ENCODE measurements at places on chromosomes 12 and 14.

DNA sequence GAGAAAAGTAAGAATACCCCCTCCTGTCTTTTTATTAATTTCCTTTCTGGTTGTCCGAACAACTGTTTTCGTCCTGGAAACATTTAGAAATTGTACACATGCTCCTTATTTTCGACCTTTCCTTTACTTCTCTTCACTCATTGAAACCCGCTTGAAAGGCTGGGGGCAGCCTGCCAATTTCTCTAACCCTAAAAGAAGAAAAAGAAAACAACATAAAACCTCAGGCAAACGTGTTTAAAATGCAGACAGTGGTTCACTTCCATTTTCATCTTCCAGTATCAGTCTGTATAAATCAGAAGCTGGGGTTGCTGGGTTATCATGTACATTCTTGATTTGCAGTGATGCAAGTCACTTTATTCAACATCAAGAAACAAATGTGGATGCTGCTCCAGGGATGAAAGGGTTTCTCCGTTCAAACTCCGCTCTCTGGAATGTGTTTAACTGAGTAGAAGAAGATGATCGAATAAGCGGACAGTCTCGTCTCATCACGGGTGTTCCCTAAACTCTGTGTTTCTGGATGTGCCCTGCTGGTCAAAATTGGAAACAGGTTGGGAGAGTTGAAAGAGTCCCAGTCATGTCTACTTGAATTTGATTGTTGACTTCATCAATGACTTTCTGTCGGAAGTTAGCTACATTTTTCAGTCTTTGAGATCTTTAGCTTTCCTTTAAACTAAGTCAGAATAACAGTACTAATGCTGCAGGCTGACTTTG is 1042.2 kb downstream of the BCL11B start:
- DNase-seq, result no peak

- DNase-seq, result no peak
Observed at GRCh38 chr14:32896979-32897697, 41.5 kb upstream of the NPAS3 start.

DNA sequence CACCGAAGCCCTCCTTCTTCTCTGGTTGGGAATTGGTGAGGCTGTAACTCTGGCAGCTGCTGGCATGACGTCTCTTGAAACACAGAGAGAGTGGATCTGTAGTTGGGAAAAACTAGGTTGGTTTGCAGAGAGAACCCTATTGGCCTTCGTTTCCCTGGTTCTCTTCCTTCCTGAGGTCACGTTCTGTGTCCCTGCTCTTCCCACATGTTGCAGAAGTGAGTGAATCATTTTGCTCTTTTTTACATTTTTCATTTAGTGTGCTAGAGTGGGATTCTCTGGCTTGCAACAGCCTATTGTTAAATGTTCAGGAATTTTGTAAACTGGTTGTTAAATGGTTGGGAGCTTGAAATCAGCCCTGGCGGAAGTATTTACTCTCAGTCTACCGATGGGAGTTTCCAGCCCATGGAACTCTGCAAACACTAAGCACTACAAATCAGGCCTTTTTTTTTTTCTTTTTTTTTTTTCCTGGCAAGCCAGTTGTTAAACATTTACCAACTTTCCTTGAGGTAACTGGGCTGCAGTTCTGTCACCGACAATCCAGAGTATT is 26.8 kb upstream of the CKAP4 start:
- DNase-seq, result no peak

GRCh38 chr14:35341751-35342488 is 49.7 kb downstream of the PSMA6 start:
- peak; percentile 33 for DNase-seq

- DNase-seq, result no peak
Observed at GRCh38 chr12:109099431-109100020, 2.1 kb downstream of the UNG start.

- DNase-seq, result no peak
Observed at GRCh38 chr14:53103636-53104340, 49.3 kb downstream of the DDHD1 start.

GRCh38 chr14:105471297-105471821 is 3.3 kb upstream of the CRIP2 start:
- no peak for DNase-seq

DNA sequence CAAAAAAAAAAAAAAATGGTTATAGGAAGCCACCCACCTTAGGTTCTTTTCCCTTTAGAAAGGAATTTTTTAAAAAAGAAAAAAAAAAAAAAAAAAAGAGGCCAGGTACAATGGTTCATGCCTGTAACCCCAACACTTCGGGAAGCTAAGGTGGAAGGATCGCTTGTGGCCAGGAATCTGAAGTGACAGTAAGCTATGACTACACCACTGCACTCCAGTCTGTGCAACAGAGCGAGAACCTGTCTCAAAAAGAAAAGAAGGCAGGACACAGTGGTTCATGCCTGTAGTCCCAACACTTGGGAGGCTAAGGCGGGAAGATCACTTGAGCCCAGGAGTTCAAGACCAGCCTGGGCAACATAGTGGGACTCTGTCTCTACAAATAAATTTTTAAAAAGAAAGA is 36.0 kb downstream of the SPTLC2 start:
- no peak for DNase-seq

GRCh38 chr12:109309381-109310246 is 530 bp upstream of the FOXN4 start:
- no peak for DNase-seq

GRCh38 chr14:39339003-39339402 is 93.2 kb downstream of the FBXO33 start:
- DNase-seq, result no peak

- no peak for DNase-seq
Observed at GRCh38 chr14:60786905-60787304, 52.3 kb downstream of the MNAT1 start.

- no peak for DNase-seq
Observed at GRCh38 chr12:131231032-131231980, 277.6 kb downstream of the ADGRD1 start.

DNA sequence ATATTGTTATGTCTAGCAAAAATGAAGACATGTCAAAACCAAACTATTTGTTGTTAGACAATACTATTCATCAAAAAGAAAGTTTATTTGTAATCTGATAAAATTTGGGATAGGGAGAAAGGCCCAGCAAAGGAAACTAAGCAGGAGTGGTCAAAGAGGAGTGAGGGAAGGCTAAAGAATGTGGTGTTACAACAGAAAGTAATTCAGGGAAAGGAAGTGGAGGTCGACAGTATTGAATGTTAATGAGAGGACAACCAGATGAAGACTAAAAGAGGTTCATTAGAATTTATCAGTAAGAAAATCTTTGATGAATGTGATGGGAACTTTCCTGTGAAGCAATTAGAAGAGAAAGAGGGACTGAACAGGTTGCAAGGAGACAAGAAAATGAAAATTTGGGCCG is 33.9 kb downstream of the PLCZ1 start:
- no peak for DNase-seq

DNA sequence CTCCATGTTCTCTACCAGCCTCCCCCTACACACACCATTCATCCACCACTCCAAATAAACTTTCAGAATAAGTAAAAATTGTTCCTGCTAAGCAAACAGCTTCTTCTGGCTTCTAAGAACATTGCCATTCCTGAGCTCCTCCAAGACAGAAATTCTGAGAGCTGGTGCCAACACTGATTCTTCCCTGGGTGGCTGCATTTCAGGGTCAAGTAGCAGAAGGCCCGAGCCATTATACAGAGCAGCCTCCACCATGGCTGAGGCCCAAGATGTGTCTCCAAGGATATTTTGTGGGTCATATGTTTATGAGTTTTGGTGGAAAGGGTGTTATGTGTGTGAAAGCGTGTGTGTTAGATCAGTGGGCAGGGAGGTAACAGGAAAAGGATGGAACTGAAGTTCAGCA is 3.5 kb upstream of the RND1 start:
- no peak for DNase-seq

GRCh38 chr12:111757361-111758119 is 9.2 kb upstream of the ALDH2 start:
- no peak for DNase-seq

- DNase-seq, result no peak
Observed at GRCh38 chr12:51889216-51890132, 1.6 kb downstream of the ANKRD33 start.

DNA sequence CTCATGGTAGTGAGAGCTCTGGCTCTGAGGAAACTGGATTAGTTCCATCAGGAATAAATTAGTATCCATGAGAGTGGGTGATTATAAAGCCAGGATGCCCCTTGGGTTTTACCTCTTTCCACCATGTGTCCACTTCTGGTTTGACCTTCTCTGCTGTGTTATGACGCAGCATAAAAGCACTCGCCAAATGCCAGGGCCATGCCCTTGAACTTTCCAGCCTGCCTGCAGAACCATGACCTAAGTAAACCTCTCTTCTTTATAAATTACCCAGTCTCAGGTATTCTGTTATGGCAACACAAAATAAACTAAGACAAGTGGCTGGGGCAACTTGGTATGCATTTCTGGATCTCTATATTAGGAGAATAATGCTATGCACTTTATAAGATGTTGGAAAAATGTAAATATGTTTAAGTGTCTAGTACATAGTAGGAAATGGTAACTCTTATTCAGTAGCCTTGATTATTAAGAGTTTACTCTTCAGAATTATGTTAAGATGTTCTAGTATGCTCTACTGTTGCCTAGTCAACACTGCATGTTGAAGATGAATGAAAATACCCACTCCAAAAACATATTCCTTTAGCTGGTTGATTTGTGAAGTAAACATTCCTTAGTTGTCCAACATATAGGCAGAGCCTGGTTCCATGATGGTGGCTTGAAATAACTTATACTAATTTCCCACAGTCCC is 455.6 kb upstream of the TMPO start:
- DNase-seq, result no peak

DNA sequence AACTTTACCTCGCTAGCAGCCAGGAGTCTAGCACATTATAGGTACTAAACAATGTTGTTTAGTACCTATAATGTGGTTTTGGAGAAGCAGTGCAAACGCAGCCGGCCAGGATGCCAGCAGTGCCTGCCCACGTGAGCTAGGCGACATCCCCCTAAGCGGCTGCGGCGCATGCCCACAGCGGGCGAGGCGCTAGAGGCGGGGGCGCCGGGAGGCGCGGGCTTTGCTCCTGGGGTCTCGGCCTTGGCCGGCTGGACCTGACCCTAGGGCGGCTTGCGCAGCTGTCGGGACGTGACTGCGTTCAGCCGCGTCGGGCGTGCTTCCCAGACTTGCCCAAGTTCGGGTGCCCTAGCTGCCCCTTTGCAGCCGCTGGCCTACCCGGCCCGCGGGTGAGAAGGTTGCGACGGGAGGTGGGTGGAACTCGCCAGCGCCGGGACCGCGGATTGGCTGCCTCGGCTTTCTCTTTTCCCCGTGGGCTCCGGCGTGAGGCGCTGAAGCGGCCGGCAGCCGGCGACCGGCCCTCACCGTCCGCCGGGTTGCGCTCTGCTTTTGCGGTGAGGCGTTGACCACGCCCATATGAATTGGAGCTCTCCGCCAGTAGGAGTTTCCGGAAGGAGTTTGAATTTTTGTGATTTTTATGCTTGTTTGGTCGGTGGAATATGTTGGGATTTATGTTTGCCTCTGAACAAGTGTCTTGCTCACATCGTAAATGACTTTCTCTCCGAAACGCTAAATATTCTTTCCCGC is at the start of gene TMEM19:
TSS of gene TMEM19 (plus strand) at position 169 of the 744 bp plus-strand sequence. CDS start 599 bp downstream, outside the sequence.
- peak; percentile 34 for DNase-seq

DNA sequence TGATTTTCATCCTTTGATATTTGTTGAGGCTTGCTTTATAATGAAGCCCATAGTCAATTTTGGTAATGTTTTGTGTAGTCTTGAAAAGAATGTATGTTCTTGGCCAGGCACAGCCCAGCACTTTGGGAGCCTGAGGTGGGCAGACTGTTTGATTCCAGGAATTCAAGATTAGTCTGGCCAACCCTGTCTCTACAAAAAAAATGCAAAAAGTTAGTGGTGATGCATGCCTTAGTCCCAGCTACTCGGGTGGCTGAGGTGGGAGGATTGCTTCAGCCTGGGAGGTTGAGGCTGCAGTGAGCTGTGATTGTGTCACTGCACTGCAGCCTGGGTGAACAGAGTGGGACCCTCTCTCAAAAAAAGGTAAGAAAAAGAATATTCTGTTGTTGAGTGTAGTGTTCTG is 10.8 kb downstream of the ETNK1 start:
- no peak for DNase-seq

- no peak for DNase-seq
Observed at GRCh38 chr14:66628636-66629035, 120.7 kb downstream of the GPHN start.

DNA sequence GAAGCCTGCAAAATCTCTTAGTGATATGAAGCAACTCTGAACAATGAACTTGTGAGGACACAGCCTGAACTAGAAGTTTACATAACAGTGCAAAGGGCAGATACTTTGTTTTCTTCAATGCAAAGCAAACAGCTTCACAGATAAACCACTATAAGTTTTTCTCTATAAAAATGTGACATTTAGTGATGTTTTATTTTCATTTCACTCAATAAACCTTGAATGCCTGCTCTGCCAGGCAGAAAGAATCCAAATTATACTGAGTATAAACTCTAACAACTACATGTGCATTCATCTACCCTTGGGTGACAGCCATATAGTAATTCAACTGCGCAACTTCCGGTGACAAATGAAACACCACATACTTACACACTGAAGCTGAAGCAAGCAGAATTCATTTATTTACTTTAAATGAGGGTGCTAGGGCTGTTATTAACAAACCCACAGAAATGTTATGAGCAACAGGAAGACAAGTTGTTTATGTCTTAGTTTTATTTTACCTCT is 10.3 kb downstream of the DCP1B start:
- no peak for DNase-seq

DNA sequence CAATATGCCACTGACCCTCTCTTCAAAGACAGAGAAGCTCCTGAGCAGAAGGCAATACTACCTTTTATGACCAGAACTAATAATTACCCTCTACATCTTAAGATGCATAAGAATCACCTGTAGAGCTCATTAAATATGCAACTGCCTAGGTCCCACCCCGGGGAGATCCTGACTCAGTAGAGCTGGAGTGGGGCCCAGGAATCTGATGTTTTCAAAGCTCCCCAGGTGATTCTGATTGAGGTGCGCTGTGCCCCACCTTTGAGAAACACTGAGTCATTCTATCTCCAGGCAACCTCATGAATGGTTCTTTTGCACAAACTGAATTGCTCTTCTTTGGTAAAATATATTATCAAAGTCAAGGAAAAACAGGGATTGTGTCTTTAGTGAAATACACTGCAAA is 149.3 kb upstream of the BMP4 start:
- DNase-seq, result no peak

- DNase-seq, result no peak
Observed at GRCh38 chr12:78316136-78316535, 485.4 kb downstream of the NAV3 start.

- DNase-seq, result no peak
Observed at GRCh38 chr12:124391340-124392261, 96.7 kb downstream of the RFLNA start.

DNA sequence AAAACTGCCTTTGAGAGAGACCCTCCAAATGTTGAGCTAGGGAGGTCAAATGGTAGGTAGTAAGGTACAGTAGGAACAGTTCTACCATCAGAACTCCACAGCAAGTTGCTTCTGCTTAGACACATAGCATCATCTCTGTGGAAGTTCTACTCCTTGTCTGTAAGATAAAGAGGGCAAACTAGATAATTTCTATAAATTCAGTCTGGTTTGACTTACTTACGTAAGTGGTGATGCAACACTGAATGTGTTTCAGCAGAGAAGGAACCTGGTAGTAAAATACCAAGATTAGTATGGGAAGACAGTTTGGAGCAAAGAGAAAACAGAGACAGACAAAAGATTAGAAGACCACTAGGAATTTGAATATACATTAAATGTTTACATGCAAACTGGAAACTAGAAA is 42.0 kb downstream of the KITLG start:
- DNase-seq, result no peak
